GM23338 (cell line): ENCODE measurements at places on chromosomes 4 and X. TPM values are rescaled to one million over a fixed set of nuclear protein-coding genes. Genes with fewer than 3 reads are reported as not detected.

Gene TEX13C
- polyA plus RNA-seq: 0.07 TPM in 1 of 2 replicates, not detected in the other

Gene FAM9B
- not detected in 2 replicates for polyA plus RNA-seq

- DNase-seq: no peak
Measured at GRCh38 chr4:160117686-160118085, 1014.8 kb downstream of the RAPGEF2 start.

Gene NAP1L5
- 2.4 and 3.9 TPM in 2 replicates for polyA plus RNA-seq

GRCh38 chr4:42420140-42420539 is 22.9 kb downstream of the SHISA3 start:
- peak; percentile 25 for DNase-seq

Gene KLHL2
- polyA plus RNA-seq: 5.0 and 7.1 TPM in 2 replicates

Gene TKTL2
- not detected in 2 replicates for polyA plus RNA-seq

- no peak for DNase-seq
Measured at GRCh38 chr4:183967266-183967665, 62.2 kb downstream of the STOX2 start.

- DNase-seq: no peak
Measured at GRCh38 chr4:82814034-82814433, 15.4 kb upstream of the SCD5 start.

Gene GPM6B
- 76.4 and 82.6 TPM in 2 replicates for polyA plus RNA-seq

Gene USP51
- polyA plus RNA-seq: 2.8 and 3.5 TPM in 2 replicates

DNA sequence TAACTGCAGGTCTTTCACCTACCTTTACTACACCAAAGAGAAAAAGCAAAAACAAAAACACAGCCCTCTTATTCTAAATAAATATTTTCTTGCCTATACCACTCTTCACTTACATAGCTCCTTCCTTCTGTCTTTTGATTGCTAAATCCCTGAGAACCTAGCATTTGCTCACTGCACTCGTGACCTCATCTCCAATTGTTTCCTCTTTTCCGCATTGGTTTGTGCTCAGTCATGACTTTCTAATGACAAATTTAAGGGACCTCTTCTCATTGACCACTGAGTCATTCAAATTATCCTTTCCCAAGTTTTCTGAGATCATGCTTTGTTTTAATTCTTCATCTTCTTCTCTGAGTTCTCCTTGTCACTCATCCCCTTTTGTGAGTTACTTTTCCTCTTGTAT is 1697.1 kb downstream of the STIM2 start:
- DNase-seq: no peak

GRCh38 chrX:40912576-40912975 is 172.7 kb upstream of the USP9X start:
- DNase-seq: no peak

DNA sequence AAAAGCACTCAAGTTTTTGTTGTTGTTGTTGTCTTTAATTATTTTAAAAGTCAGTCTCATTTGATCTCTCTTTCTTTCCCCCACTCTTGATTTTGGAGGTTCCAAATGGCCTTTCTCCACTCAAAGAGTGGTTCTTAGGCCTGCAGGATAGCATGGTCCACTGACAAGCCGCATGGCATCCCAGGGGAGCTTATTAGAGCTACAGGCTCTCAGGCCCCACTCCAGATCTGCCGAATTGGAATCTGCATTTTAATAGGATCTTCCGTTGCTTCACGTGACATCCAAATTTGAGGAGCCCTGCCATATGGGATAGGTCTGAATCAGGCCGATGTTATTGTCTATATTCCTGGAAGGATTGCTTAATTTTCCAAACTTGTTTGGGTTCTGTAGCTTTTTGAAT is 72.1 kb downstream of the CPE start:
- no peak for DNase-seq

Gene NHSL2
- polyA plus RNA-seq: 3.7 and 4.7 TPM in 2 replicates
